Airway epithelial cell (primary cell): ENCODE measurements at places on chromosomes 2 and 18. TPM values are rescaled to one million over a fixed set of nuclear protein-coding genes. Genes with fewer than 3 reads are reported as not detected.

Gene CPS1
- total RNA-seq, result 10.8 TPM in 2 replicates

Gene GPR39
- total RNA-seq, result 9.3 and 10.9 TPM in 2 replicates

Gene TSPYL6
- not detected in 2 replicates for total RNA-seq

Gene CCDC178
- total RNA-seq, result 0.98 TPM in 1 of 2 replicates, not detected in the other

Gene HJURP
- 18.2 and 26.2 TPM in 2 replicates for total RNA-seq

Gene PLA2R1
- 2.1 and 3.0 TPM in 2 replicates for total RNA-seq

Gene ABHD3
- total RNA-seq, result 5.6 and 6.0 TPM in 2 replicates

Gene CENPA
- total RNA-seq, result 6.2 and 12.6 TPM in 2 replicates
